Activated CD4-positive, alpha-beta T cell treated with anti-CD3 and anti-CD28 coated beads, Interleukin-2, amount 10 ng/mL, durations not matched to agents 24 days and 14 days (primary cell): ENCODE measurements at places on chromosomes 7 and 10. TPM values are rescaled to one million over a fixed set of nuclear protein-coding genes. Genes with fewer than 3 reads are reported as not detected.

CLDN4 gene
- total RNA-seq, result not detected in 2 replicates

FANK1 gene
- 0.38 TPM in 1 of 2 replicates, not detected in the other for total RNA-seq

FAM25A gene
- not detected in 2 replicates for total RNA-seq

PDE1C gene
- not detected in 2 replicates for total RNA-seq
